T-helper 22 cell (primary cell): ENCODE measurements at places on chromosomes 4 and X.

DNA sequence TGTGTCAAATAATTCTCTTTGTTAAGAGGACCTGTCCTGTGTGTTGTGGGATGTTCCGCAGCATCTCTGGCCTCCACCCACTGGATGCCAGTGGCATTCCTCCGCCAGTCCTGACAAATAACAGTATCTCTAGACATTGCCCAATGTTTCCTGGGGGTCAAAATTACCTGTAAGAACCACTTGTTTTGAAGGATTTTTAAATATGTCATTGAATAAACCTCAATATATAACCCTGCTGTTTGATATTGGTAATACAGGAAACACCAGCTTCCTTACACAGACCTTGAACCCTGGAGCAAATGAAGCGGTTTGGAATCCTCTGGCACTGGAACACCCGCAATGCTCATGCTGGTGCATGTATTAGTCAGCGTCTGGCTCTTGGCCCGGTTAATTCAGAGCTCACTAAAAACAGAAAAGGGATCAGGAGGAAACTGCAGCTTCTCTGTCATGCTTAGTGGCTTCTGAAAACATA, 101.3 kb downstream of the TBL1X start:
- DNase-seq = no peak

GRCh38 chr4:110978761-110979160, 355.9 kb upstream of the PITX2 start:
- no peak for DNase-seq

GRCh38 chr4:165610679-165611437, 232.1 kb downstream of the CPE start:
- DNase-seq = no peak

- DNase-seq = no peak
Observed at GRCh38 chr4:165709973-165710526, 163.0 kb upstream of the TLL1 start.

- DNase-seq = no peak
Observed at GRCh38 chrX:24870143-24870542, 145.6 kb downstream of the ARX start.

GRCh38 chr4:147834480-147834879, 102.6 kb downstream of the ARHGAP10 start:
- DNase-seq = no peak

GRCh38 chr4:7947927-7948326, 8.3 kb upstream of the AFAP1 start:
- no peak for DNase-seq

GRCh38 chr4:168097161-168097560, 4.8 kb downstream of the ANXA10 start:
- DNase-seq = no peak

DNA sequence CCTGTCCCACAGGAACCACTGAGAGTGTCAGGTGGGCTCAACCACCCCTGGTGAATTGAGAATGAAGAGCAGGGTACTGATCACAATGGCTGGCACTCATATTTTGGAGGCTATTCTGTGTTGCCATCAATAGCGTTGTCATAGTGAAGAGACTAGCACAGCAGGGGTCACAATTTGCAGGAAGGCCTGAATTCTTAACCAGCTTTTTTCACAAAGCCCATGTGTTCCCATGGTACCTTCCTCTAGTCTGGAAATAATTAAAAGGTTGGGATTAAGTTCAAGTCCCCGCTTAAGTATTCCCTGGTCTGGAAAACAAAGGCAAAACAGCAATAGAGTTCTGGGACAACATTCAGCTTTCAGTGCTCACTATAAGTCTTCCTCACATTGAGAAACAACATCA, 1051.7 kb downstream of the C4orf33 start:
- no peak for DNase-seq

DNA sequence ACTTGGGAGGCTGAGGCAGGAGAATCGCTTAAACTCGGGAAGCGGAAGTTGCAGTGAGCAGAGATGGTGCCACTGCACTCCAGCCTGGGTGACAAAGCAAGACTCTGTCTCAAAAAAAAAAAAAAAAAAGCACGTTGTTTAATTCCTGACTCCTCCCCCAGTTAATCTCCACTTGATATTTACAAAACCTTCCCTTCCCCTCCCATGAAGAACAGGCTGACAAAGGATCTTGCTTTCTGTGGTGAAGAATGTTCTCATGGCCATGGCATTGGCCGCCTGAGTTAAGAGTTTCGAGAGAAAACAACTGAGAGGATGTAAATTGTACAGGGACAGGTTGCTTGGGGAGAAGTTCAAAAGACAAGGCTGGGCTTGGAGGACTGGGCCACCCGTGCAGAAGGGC, 168.2 kb upstream of the BCOR start:
- DNase-seq = no peak

DNA sequence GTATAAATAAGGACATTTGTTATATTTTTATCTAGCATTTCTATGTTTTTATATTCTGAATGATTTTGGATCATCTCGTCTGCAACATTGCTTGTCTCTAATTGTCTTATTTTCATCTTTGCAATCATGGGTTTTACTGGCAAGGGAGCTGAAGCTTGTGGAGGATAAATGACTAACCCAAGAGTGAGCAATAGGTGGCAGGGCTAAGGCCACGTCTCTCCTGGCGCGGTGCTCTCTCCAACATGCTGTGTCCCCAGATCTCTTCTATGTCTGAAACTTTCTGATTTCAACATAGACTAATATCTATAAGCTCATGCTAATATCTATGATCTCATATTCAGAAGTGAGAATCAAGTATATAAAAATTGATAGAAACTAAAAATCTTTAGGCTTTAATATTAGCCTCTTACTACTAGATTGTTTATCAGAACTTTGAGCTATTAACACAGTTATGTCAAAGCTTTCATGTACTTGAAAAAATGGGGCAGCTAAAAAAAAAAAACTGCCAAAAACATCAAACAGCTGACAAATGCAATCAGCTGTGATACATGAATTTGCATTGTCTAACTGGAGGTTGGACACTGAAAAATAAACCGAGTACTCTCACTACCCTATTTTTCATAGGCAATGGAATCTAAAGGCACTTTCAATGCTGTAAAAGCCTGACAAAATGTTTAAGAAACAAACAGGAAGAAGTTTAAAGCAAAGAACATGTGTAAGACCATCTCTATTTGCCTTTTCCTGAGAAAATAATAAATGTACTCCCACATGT, 169.2 kb downstream of the TMA16 start:
- no peak for DNase-seq

- no peak for DNase-seq
Observed at GRCh38 chrX:16739574-16739973, 20.2 kb downstream of the SYAP1 start.

DNA sequence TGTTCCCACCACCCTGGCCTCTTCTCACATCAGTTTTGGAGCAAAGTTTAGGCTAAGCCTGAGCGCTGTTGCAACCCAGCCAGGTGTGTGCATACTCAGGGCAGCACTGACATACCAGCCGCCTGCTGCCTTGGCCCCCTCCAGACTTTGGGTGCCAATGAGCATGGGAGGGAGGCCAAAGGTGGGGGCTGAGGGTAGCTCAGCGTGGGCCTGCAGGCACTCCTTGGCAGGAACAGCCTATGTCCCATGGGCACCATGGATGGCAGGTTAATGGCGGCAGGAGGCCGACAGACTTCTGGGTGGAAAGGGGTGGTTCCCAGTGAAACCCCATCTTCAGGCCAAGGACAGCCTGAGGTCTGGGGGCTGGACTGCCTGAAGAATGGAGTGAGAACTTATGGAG, 462.2 kb downstream of the ADGRL3 start:
- DNase-seq = no peak

DNA sequence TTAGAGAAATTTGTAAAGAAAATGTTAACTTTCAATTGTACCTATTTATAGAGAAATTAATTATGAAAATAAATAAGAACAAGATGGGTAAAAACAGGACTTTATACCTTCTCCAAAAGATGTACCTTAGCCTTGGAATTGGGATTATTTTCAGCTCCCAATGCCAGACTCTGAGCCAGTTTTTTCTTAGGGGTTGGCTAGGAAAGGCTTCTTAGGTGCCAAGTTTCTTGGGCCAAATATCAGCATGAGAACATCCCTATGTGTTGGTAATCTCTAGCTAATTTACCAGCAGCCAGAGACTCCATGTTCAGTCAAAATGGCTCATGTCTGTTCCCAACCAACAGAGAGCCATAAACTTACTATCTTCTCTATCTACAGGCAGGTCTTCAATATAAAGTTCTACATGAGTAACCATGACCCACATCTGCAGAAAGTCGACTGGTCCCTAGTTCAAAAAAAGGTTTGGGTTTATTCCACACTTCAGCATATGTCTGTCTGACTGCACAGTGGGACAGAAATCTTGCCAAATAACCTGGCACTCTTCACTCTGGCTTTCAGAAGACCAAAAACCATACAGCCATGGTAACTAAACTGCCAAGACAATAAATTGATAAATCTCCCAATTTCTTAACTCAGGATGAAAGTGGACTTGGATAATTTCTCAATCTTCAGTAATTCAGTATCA, 380.5 kb upstream of the RASGEF1B start:
- DNase-seq = no peak

GRCh38 chr4:72094059-72094797, 62.4 kb downstream of the NPFFR2 start:
- no peak for DNase-seq

DNA sequence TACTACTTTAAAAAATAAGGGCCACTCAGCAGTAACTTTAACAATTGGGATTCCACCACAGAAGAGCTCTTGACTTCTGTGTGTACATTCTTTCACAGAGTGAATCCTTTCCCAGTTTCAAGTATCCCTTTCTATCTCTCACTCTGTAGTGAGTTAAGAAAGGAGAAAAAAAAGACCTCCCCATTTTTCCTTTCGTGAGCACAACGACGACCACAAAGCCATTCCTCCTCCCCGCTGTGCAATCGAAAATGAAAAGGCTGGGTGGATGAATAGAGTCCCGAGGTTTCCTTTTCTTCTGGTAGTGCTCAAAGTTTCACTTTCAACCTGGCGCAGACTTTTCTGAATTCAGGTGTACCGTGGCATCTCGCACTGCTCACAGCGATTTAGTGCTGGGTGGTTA, 58.0 kb downstream of the TAB3 start:
- no peak for DNase-seq

- DNase-seq = no peak
Observed at GRCh38 chr4:163618845-163619244, 124.4 kb downstream of the TMA16 start.

- peak; percentile 39 for DNase-seq
Observed at GRCh38 chrX:153924149-153924861, 1.8 kb downstream of the ARHGAP4 start.

DNA sequence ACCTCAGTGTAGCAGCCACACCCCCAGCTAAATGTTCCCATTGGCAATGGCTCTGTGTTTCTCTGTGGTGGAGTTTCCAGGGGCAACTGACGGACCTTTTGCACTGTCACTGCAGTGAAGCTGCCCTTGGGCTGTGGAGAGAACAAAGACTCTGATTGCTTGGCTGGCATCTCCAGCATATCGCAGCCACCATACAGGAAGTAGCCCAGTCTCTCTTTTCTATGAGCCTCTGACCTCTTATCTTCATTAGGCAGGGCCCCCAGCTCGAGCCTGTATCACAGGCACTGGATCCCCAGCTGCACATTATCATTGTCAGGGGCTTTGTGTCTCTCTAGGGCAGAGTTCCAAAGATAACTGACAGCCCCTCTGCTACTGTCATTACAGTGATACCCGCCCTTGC, 483.5 kb downstream of the ARAP2 start:
- no peak for DNase-seq

GRCh38 chrX:110402091-110402849, 43.6 kb downstream of the RTL9 start:
- DNase-seq = no peak

DNA sequence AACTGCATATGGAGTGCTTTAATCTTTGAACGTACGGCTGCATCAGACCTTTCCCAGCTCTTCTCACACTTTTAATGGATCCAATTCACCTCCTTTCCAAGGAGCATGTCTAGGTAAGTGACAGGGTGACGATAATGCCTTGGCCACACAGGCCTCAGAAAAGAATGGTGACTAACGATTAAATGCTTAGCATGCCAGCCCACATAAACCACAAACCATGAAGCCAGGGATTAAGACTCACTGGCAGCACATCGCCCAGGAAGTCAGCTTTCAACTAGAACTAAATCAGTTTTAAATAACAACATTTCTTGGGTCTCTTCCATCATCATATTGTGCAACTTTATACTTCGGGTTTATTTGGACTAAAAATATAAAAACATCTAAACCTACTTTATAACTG, 28.7 kb downstream of the INPP4B start:
- no peak for DNase-seq

DNA sequence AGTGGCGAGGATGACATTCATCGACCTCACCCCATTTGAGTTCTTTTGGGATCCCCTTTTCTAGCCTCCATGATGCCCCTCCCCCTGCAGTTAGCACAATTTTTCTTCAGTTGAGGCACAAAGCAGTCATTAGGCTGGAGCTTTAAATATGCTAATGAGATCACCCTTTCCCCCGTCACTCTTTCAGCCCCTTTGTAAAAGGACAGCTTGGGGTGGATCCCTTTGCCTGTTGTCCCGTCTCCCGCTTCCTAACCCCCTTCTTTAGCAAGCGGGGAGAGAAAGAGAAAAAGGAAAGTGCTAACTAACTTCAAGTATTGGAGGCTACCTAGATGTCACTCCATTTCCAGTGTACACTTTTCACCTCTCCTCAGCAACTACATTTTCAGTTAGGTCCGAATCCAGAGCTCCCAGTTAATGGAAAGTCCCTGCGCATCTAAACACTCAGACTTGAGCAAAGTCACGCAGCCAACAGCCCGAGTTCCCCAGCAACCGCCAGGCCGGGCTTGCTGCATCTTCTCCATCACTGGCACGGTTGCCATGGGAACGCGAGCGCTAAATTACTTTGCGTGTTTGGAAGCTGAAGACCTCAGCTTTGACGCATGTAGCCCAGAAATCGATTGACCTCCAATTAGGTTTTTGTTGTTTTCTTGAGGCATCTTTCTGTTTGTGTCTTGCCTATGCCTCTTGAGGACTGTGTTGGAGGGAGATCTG, 76.8 kb downstream of the RTL5 start:
- no peak for DNase-seq

DNA sequence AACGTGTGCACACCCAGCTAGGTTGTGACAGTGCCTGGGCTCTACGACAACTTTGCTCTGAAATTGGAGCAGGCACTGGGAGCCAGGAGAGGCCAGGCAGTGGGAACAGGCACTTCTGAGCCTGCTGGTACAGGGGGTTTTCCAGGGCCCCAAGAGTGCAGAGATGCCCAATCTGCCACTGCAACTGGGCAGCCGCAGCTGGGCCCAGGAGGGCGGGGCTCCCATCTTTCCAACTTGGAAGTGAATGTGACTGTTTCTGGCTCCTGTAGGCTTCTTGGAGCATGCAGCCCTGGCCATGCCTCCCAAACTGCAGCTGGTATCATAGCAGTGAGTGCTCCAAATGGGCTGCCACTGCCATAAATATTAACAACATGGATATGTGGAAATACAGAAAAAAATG, 465.1 kb upstream of the PABPC4L start:
- DNase-seq = no peak

- DNase-seq = no peak
Observed at GRCh38 chr4:114725066-114725465, 126.5 kb downstream of the UGT8 start.

GRCh38 chr4:52408032-52408431, 251.1 kb downstream of the USP46 start:
- DNase-seq = no peak

DNA sequence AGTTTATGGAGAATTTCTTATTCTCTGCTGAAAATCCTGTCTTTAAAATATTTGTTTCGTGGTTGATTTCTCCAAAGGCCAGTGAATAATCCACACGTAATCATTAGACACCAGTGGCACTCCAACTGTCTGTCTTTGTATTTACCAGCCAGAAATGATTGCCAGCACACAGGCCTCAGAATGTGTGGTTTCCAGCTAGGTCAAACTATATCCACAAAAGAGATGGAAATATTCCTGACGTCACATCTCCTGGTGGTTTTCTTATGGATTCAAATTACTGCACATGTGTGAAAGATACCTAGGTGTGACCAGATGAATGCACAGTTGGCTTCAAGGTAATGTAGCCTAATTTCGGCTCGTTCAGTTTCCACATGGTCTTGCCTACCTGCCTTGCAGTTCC, 27.2 kb upstream of the TENM3 start:
- no peak for DNase-seq
